ENCODE measurements at places on chromosomes 7 and 10.

DNA sequence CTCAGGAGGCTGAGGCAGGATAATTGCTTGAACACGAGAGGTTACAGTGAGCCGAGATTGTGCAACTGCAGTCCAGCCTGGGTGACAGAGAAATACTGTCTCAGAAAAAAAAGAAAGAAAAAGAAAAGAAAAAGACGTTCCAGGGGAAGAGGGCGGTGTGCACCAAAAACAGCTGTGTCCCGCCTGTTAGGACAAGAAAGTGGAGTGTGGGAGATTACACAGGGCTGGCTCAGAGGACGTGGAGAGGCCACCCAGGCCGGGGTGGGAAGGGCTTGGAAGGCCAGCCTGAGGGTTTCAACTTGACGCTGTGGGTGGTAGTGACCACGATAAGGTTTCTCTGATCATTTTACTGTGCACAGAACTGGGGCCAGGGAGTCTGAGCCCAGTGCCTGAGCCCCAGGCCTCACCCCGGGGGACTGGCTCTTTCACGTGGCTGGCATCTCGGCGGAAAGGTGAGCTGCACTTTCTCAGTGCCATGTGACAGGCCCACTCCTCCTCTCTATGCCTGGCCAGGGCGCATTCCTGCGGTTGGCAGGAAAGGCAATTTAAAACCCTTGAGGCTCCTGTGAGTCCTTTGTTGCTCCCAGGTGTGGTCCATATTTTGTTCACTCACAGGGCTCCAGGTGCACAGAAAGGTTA, 13.9 kb downstream of the RHBDD2 start:
- H3K27ac ChIP-seq, result no peak overlapping the region
- no peak for DNase-seq
- no peak overlapping the region for H3K4me3 ChIP-seq
- H3K36me3 ChIP-seq, result peaks cover 12% of the 10 kb centered on the region

- no peak overlapping the region for H3K4me3 ChIP-seq
- no peak for DNase-seq
- no peaks in the 10 kb centered on the region for H3K4me1 ChIP-seq
- no peaks in the 10 kb centered on the region for H3K36me3 ChIP-seq
- no peaks in the 10 kb centered on the region for H3K27me3 ChIP-seq
Measured at GRCh38 chr10:26491934-26492333, 53.8 kb downstream of the APBB1IP start.

DNA sequence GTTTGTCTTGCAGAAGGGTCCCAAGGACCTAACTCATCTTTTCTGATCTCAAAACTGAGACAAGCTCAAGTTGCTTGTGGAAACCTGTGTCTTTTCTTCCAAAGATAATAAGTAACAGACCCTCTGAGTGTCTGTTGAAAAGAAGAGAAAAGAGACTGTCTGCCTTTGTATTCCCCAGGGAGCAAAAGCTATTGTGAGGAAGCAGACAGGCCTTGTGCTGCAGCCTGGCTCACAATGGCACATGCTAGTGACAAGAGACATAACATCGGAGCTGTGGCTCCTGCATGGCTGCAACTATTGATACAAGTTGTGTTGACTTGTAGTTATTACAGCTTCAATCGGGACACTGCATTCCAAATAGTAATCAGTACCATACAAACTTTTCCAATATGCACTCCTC, 202.9 kb downstream of the DKK1 start:
- no peaks in the 10 kb centered on the region for H3K4me1 ChIP-seq
- no peaks in the 10 kb centered on the region for H3K27me3 ChIP-seq
- no peak overlapping the region for H3K4me3 ChIP-seq
- no peak overlapping the region for H3K27ac ChIP-seq
- no peaks in the 10 kb centered on the region for H3K36me3 ChIP-seq

DNA sequence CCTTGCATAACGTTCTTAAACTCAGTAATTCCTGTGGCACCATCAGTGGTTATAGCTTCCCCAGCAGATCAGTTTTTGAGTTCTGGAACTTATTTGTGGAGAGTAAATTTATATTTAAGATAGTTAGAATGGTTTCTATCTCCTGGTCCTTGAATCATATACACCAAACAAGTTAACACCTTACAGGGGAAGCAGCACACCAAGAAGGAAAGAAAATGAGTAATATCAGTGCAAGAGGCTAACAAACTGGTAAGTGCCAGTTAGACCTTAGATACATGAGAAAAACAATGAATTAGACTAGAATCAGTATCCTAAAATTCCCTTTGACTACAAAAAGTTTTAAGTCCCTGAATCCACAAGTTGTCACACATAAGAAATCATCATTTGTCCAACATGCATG, 54.2 kb downstream of the ABI1 start:
- no peak overlapping the region for H3K4me3 ChIP-seq
- H3K36me3 ChIP-seq, result no peaks in the 10 kb centered on the region
- H3K27ac ChIP-seq, result no peak overlapping the region
- peaks cover 48% of the 10 kb centered on the region for H3K4me1 ChIP-seq
- no peaks in the 10 kb centered on the region for H3K27me3 ChIP-seq
- DNase-seq, result no peak

- peaks cover 14% of the 10 kb centered on the region for H3K27me3 ChIP-seq
- peak overlapping the region; percentile 48 for H3K27ac ChIP-seq
- DNase-seq, result no peak
- H3K4me3 ChIP-seq, result peak overlapping the region; percentile 98
- H3K4me1 ChIP-seq, result peaks cover 59% of the 10 kb centered on the region
Measured at GRCh38 chr10:69319841-69320316, 41.6 kb downstream of the HK1 start.

DNA sequence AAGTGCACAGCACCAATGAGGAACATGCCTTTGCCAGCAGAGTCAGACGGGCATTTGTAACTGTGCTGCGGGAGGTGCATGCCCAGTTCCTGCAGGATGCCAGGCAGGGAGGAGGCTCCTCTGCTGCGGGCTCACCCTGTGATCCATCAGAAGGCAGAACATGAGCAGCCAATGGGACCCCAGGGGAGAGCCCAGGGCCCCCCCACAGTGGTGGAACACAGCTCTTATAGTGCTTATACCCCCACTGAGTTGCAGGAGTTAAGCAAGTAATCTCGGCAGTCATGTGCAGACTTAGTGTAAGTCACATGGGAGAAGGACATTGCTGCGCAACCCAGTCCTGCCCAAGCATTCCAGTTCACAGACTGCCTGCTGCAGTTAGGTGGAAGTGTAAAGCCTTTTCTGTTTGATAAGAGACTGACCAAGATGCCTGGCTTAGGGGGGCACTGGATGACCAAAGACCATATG, 120.3 kb upstream of the TMEM106B start:
- H3K4me1 ChIP-seq, result no peaks in the 10 kb centered on the region
- no peak for DNase-seq
- no peak overlapping the region for H3K27ac ChIP-seq
- no peaks in the 10 kb centered on the region for H3K36me3 ChIP-seq

DNA sequence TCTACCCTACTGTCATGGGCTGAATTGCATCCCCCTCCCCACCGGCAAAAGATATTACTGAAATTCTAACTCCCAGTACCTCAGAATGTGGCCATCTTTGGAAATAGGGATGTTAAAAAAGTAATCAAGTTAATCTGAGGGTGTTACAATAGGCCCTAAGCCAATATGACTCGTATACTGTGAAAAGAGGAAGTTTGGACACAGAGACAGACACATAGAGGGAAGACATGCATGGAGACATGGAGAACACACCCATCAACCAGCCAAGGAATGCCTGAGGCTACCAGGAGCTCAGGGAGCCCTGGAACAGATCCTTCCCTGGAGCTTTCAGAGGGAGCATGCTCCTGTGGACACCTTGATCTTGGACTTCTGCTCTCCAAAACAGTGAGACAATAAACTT, 138.2 kb upstream of the ADO start:
- peaks cover 4% of the 10 kb centered on the region for H3K36me3 ChIP-seq
- peaks cover 5% of the 10 kb centered on the region for H3K27me3 ChIP-seq
- no peak for DNase-seq
- H3K27ac ChIP-seq, result no peak overlapping the region
- no peak overlapping the region for H3K4me3 ChIP-seq

GRCh38 chr10:31520986-31521831, 202.2 kb downstream of the ZEB1 start:
- H3K4me1 ChIP-seq, result peaks cover 1% of the 10 kb centered on the region
- DNase-seq, result no peak
- H3K27me3 ChIP-seq, result no peaks in the 10 kb centered on the region
- peak overlapping the region; percentile 11 for H3K4me3 ChIP-seq
- no peak overlapping the region for H3K27ac ChIP-seq
